Activated T-cell treated with anti-CD3 and anti-CD28 coated beads, Interleukin-2, amount 50 U/mL, for 4 hours (primary cell): ENCODE measurements at places on chromosomes 4 and X.
A peak's percentile ranks its signal among the peaks of the same experiment; 100 is the strongest.

DNA sequence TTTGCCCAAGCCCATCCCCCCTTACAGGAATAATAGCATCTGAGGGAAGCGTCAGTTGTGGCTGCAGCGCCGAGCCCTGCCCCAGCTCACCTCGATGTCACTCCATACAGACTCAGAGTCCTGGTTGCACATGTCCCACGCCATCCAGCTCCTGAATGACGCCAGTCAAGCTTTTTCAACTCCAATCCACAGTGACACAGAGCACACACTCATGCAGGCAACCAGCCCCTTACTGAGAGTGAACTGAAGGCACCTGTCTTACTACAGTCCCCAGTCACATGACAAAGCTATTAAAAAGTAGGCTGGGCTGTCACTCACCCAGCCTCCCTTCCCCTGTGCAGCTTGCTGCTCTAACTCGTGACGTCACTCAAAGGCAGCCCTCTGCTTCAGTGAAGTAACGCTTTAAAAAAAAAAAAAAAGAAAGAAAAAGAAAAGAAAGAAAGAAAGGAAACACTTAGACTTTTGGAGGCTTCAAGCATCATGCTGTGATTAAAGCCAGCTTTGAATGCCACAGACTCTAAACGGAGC is at the start of gene PPARGC1A:
Gene PPARGC1A, minus strand, starts transcription at position 234 of the 528 bp plus-strand sequence. Its CDS starts 90 bp downstream, at position 144.
- no peak for DNase-seq

GRCh38 chrX:152893980-152894610 is 3.8 kb upstream of the ZNF185 start:
- DNase-seq: no peak

- peak; percentile 44 for DNase-seq
These were observed 9.4 kb downstream of the UVSSA start for GRCh38 chr4:1356181-1356998.

DNA sequence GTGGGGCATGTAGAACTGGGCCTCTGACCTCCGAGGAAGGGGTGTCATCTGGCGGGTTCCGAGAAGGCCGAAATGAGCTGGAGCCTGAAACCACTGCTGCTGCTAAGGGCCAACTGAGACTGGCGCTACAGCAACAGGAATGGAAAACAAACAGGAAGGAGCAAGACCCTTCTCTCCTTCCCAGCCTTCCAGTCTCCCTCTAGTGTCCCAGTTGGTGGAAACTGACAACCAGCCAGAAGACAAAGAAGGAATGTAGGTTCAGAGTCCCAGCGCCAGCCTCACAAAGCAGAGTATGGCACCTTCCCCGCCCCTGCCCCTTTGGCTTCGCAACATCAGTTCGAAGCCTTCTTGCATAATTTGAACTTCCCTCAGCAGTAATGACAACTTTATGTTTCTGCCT is 24.4 kb upstream of the PDZD4 start:
- DNase-seq: no peak

GRCh38 chrX:47992669-47993068 is 11.1 kb downstream of the ZNF182 start:
- DNase-seq: no peak
